ENCODE measurements at places on chromosomes 3 and 15.

DNA sequence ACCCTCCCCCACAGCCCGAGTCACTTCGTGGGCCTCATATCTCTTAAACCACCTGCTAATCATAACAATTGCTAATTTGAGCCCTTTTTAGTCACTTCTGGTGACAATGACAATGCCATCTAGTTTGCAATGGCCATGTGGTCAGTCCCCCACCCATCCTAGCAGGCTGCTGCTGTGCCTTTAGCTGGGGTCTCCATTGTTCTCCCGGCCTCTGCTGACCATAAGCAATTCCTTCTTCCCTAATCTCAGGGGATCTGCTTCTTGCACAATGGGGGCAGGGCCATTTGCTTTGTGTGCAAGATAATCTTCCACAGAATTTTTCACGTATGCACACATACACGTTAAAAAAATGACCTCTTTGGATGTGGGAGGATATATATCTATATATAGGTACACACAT, 406.1 kb upstream of the ONECUT1 start:
- no peak overlapping the region for H3K4me3 ChIP-seq
- no peaks in the 10 kb centered on the region for H3K36me3 ChIP-seq
- H3K4me1 ChIP-seq, result no peaks in the 10 kb centered on the region
- no peak overlapping the region for H3K27ac ChIP-seq

DNA sequence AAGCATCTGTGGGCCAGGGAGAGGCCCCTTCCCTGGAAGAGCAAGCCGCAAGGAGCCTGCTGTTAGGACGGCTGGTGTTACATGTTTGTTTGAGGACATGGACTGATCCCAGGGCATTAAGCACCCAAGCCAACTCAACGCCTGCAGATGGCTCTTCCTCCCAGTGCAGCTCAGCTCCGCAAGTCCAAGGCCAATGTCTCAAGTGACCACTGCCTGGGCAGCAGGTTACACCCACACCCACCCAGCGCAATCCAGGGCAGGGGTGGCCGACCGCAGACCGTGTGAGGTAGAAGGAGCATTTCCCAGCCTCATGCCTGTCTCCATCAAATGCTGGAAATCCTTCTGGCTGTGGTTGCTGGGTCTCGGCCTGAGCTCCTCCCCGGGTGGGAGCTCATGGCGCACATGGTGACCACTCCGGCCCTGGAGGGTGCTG, 14.5 kb downstream of the GP5 start:
- no peaks in the 10 kb centered on the region for H3K36me3 ChIP-seq
- H3K4me3 ChIP-seq, result no peak overlapping the region
- H3K27ac ChIP-seq, result no peak overlapping the region
- H3K4me1 ChIP-seq, result no peaks in the 10 kb centered on the region

GRCh38 chr3:184579513-184579912, 17.9 kb downstream of the EPHB3 start:
- no peak for DNase-seq
- no peaks in the 10 kb centered on the region for H3K27me3 ChIP-seq
- peaks cover 37% of the 10 kb centered on the region for H3K4me1 ChIP-seq
- H3K36me3 ChIP-seq, result peaks cover 61% of the 10 kb centered on the region
- H3K4me3 ChIP-seq, result no peak overlapping the region
- H3K27ac ChIP-seq, result peak overlapping the region; percentile 26

DNA sequence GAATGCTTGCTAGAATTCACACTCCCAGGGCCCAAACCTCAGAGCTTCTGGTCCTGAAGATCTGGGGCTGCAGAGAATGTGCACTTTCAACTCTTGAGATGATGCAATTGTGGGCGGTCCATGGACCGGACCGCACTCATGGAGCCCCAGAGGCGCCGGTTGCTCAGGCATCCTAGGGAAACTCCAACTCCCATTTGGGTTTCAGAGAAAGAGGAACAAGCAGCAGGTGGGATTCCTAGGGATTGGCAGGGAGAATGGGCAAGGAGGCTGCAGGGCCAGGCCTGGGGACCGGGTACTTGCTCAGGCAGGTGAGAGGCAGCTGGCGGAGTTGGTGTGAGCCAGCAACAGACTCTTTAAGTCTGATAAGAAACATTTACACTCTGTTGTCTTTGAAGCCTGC, 3.5 kb downstream of the NOX5 start:
- H3K4me3 ChIP-seq, result no peak overlapping the region
- no peak for DNase-seq
- no peaks in the 10 kb centered on the region for H3K27me3 ChIP-seq
- H3K27ac ChIP-seq, result no peak overlapping the region
